Thymus (tissue), 14 donors: ENCODE measurements at places on chromosomes 2 and 18. TPM values are rescaled to one million over a fixed set of nuclear protein-coding genes. Genes with fewer than 3 reads are reported as not detected.
A peak's percentile ranks its signal among the peaks of the same experiment; 100 is the strongest.

- H3K27ac ChIP-seq, result no peak overlapping the region
- no peaks in the 10 kb centered on the region for H3K4me1 ChIP-seq
- no peaks in the 10 kb centered on the region for H3K27me3 ChIP-seq
- no peaks in the 10 kb centered on the region for H3K36me3 ChIP-seq
These were observed 620.6 kb downstream of the GALR1 start for GRCh38 chr18:77870199-77870598.

Gene RAB27B
- total RNA-seq, result 1.5 TPM

DNA sequence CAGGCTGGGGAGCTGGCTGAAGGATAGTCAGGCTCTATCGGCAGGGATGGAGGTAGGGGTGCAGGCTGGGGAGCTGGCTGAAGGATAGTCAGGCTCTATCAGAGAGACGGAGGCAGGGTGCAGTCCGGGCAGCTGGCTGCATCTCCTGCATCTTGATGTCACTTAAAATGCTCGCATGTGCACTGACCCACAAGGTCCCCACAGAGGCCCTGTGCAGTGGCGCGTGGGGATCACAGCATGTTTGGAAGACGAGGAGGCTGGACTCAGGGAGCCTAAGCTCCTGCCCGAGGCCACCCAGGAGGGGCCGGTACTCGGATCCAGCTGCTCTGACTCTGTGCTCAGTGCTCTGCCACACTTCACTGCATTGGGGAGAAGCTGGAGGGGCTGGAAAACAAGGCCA lies 189.0 kb upstream of the HDAC4 start:
- H3K4me3 ChIP-seq, result no peak overlapping the region
- DNase-seq, result no peak
- no peak overlapping the region for H3K27ac ChIP-seq

- H3K27me3 ChIP-seq, result no peaks in the 10 kb centered on the region
- no peak overlapping the region for H3K27ac ChIP-seq
- DNase-seq, result no peak
- no peak overlapping the region for H3K4me3 ChIP-seq
- H3K36me3 ChIP-seq, result peaks cover 4% of the 10 kb centered on the region
- no peaks in the 10 kb centered on the region for H3K4me1 ChIP-seq
These were observed 54.4 kb downstream of the LRPPRC start for GRCh38 chr2:43941359-43941758.

Gene SLC9A4
- total RNA-seq, result 0.05 TPM

GRCh38 chr2:119265693-119266066 lies 42.0 kb downstream of the STEAP3 start:
- DNase-seq, result no peak
- H3K4me1 ChIP-seq, result no peaks in the 10 kb centered on the region
- H3K4me3 ChIP-seq, result no peak overlapping the region
- H3K36me3 ChIP-seq, result no peaks in the 10 kb centered on the region
- no peaks in the 10 kb centered on the region for H3K27me3 ChIP-seq

- H3K27ac ChIP-seq, result peak overlapping the region; percentile 30
- H3K27me3 ChIP-seq, result no peaks in the 10 kb centered on the region
- H3K4me3 ChIP-seq, result no peak overlapping the region
- H3K4me1 ChIP-seq, result no peaks in the 10 kb centered on the region
- DNase-seq, result no peak
These were observed 100.7 kb downstream of the NFATC1 start for GRCh38 chr18:79496237-79496977.

GRCh38 chr2:222862106-222862908 lies 1.5 kb downstream of the ACSL3 start:
- H3K4me3 ChIP-seq, result peak overlapping the region; percentile 91
- H3K36me3 ChIP-seq, result no peaks in the 10 kb centered on the region
- peak overlapping the region; percentile 69 for H3K27ac ChIP-seq
- no peaks in the 10 kb centered on the region for H3K27me3 ChIP-seq

GRCh38 chr2:122191331-122191730 lies 435.9 kb downstream of the TSN start:
- no peak overlapping the region for H3K4me3 ChIP-seq
- H3K4me1 ChIP-seq, result peaks cover 9% of the 10 kb centered on the region
- DNase-seq, result no peak
- H3K27ac ChIP-seq, result no peak overlapping the region

DNA sequence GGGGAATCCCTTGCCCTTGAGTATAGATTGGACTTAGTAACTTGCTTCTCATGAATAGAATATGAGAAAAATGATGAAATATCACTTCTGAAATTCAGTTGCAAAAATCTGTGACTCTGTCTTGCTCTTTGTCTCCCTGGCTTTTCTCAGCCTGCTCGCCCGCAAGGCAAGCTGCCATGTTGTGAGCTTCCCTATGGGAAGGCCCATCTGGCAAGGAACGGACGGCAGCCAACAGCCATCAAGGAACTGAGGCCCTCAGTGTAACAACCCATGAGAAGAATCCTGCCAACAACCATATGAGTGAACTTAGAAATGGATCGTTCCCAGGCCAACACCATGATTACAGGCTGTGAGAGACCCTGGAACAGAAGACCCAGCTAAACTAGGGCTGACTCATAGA lies 58.4 kb upstream of the PGAP1 start:
- H3K36me3 ChIP-seq, result no peaks in the 10 kb centered on the region
- DNase-seq, result no peak
- no peaks in the 10 kb centered on the region for H3K4me1 ChIP-seq
- no peak overlapping the region for H3K4me3 ChIP-seq
- H3K27ac ChIP-seq, result no peak overlapping the region
- no peaks in the 10 kb centered on the region for H3K27me3 ChIP-seq

GRCh38 chr2:229900012-229900411 lies 21.8 kb downstream of the TRIP12 start:
- no peak overlapping the region for H3K27ac ChIP-seq
- DNase-seq, result no peak
- H3K27me3 ChIP-seq, result no peaks in the 10 kb centered on the region
- no peaks in the 10 kb centered on the region for H3K4me1 ChIP-seq

GRCh38 chr2:22952656-22953225 lies 432.2 kb upstream of the KLHL29 start:
- DNase-seq, result no peak
- H3K27me3 ChIP-seq, result no peaks in the 10 kb centered on the region
- H3K27ac ChIP-seq, result no peak overlapping the region
- H3K36me3 ChIP-seq, result no peaks in the 10 kb centered on the region

- no peaks in the 10 kb centered on the region for H3K4me1 ChIP-seq
- H3K27me3 ChIP-seq, result no peaks in the 10 kb centered on the region
- H3K36me3 ChIP-seq, result no peaks in the 10 kb centered on the region
- DNase-seq, result no peak
- H3K4me3 ChIP-seq, result no peak overlapping the region
These were observed 124.5 kb downstream of the CTIF start for GRCh38 chr18:48663096-48663930.

GRCh38 chr2:172905937-172906811 lies 169.5 kb upstream of the MAP3K20 start:
- H3K27me3 ChIP-seq, result no peaks in the 10 kb centered on the region
- no peak for DNase-seq
- H3K4me3 ChIP-seq, result no peak overlapping the region
- H3K4me1 ChIP-seq, result no peaks in the 10 kb centered on the region
- H3K27ac ChIP-seq, result no peak overlapping the region
- no peaks in the 10 kb centered on the region for H3K36me3 ChIP-seq

- no peak overlapping the region for H3K4me3 ChIP-seq
- no peaks in the 10 kb centered on the region for H3K4me1 ChIP-seq
- H3K27me3 ChIP-seq, result no peaks in the 10 kb centered on the region
- no peaks in the 10 kb centered on the region for H3K36me3 ChIP-seq
- DNase-seq, result no peak
These were observed 372.8 kb downstream of the CLIP4 start for GRCh38 chr2:29487967-29488555.

Gene TXNDC9
- 59.8 TPM for total RNA-seq

Gene KANSL1L
- 30.9 TPM for total RNA-seq

DNA sequence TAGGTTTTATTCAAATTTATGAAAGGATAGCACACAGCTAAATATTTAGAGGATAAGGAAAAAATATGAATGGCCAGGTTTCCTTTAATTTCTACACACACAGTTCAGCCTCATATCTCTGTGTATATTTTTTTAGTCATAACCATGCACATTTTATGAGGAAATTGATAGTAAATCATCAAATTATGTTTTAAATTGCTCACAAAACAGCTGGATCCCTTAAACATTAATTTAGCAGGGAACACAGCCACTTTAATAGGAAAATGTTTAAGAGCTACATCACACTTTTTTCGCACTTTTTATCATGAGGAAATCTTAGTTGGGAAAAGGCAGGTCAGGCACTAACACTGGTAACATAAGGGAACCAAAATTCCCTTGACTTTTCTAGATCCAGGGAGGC lies 65.4 kb downstream of the PDE1A start:
- no peak overlapping the region for H3K27ac ChIP-seq
- no peak overlapping the region for H3K4me3 ChIP-seq
- H3K36me3 ChIP-seq, result no peaks in the 10 kb centered on the region

- no peaks in the 10 kb centered on the region for H3K4me1 ChIP-seq
- H3K27ac ChIP-seq, result no peak overlapping the region
- no peak overlapping the region for H3K4me3 ChIP-seq
- H3K27me3 ChIP-seq, result no peaks in the 10 kb centered on the region
- no peak for DNase-seq
These were observed 900.7 kb upstream of the SOX11 start for GRCh38 chr2:4791488-4791887.

DNA sequence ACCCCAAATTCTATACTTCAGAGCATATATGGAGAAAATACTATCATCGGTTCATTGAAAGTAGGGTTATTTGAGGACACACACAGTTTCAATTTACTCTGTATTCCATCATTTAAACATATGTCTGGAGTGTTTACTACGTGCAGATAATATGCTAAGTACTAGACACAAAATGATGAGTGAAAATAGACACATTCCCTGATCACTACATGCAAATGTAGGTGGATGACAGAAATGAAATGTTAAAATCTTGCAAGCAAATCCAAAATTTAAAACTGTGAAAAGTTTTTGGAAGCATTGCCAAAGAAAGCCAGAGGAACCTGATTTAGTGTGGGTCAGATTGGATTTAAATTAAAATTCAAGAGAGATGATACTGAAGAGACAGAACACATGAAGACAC lies 1106.6 kb downstream of the CBLN2 start:
- no peaks in the 10 kb centered on the region for H3K4me1 ChIP-seq
- H3K27me3 ChIP-seq, result no peaks in the 10 kb centered on the region
- no peak overlapping the region for H3K27ac ChIP-seq
- H3K4me3 ChIP-seq, result no peak overlapping the region

GRCh38 chr2:120779781-120780283 lies 44.2 kb downstream of the GLI2 start:
- H3K4me3 ChIP-seq, result no peak overlapping the region
- no peaks in the 10 kb centered on the region for H3K36me3 ChIP-seq
- no peak overlapping the region for H3K27ac ChIP-seq
- H3K27me3 ChIP-seq, result no peaks in the 10 kb centered on the region
- DNase-seq, result no peak

DNA sequence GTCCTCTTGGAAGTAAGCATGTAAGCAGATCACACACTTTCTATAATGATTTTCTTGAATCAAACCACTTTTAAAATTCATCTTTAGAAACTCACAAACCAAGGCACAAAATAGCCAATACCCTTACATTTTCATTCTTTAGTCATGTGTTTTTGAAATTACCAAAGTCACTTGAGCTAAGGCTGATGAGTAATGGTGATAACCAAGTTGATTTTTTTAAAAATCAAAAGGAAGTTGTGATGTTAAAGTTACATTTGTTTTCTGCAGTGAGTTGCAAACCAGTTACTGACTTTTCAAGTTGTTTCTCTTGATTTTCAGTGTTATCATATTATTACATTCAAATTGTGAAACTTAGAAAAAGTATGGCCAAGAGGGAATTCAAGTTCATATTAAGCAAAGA lies 21.5 kb upstream of the IL18RAP start:
- no peak for DNase-seq
- no peak overlapping the region for H3K4me3 ChIP-seq

DNA sequence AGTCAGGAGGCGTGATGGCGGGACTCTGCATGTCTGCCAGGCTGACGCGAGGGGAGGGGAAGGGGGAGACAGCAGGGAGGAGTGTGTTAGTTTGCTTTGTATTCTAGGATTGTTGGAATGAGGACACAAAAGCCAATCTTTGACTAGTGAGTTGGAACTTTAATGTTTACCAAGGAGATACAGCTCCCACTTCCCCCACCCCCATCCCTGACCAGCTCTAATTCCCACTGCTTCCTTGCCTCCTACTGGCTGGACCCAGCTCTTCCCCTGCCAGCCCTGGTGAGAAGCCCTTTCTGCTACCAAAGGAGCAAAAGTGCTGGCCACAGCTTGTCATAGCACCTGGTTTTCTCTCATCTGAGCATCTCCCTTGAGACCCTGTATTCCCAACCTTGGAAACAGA lies 84.5 kb downstream of the CELF4 start:
- H3K36me3 ChIP-seq, result no peaks in the 10 kb centered on the region
- H3K27me3 ChIP-seq, result peaks cover 65% of the 10 kb centered on the region
- DNase-seq, result no peak
- H3K4me3 ChIP-seq, result no peak overlapping the region
